Stimulated activated CD4-positive, alpha-beta T cell treated with anti-CD3 and anti-CD28 coated beads, Interleukin-15, amount 100 ng/mL, for 48 hours (primary cell): ENCODE measurements at places on chromosomes 4 and X.

DNA sequence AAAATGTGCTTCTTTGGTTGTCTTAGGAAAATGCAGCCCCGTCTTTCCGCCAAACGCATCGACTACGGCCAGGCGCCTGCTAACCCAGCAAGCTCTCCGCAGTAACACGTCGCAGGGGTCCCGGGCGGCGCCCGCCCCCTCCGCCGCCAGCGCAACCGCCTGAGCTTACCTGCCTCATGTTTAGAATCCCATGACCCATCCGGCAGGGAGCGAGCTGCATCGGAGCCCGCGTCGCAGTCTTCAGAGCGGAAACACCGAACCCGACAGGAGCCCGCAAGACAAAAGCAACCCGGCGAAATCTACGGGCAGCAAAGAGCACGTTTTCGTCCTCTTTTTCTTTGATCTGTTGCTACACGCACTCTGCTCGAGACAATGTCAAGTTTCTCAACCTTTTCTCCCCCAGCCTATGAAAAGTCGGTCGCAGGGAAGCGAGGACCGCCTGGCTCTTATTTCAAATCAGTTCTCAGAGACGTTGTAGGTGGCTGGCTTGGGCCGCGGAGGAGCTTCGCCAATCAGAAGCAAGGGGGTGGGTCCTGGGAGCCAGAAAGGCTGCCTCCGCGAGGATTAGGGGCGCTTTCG lies at the start of gene MID1:
Gene MID1 (minus strand): TSS at position 465 of the 579 bp plus-strand sequence. CDS start 53,038 bp downstream, outside the sequence.
- DNase-seq, result no peak

DNA sequence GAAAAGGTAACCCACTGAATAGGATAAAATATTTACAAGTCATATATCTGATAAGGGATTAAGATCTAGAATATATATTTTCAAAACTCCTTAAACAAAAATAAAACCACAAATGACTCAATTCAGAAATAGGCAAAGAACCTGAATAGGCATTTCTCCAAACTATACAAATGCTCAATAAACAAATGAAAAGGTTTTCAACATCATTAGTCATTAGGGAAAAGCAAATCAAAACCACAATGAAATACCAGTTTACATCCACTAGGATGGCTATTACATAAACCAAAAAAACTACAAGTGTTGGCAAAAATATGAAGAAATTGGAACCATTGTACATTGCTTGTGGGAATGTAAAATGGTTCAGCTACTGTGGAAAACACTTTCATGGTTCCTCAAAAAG lies 167.0 kb upstream of the GALNT7 start:
- DNase-seq, result no peak

DNA sequence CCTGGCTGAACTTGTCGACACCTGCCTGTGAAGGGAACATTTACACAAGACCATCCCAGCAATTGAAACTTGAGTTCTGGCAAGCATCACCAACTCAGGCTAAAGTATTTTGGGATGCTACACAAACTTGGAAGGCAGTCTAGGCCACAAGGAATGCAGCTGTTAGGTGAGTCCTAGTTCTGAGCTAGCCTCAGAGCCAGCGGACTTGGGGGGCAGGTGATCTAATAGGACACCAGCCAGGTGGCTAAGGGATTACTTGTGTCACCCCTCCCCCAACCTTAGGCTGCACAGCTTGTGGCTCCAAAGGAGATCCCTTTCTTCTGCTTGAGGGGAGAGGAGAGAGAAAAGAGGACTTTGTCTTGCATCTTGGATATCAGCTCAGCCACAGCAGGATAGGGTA lies 62.3 kb upstream of the DKK2 start:
- no peak for DNase-seq

- DNase-seq, result no peak
These were observed 9.7 kb upstream of the EOLA2 start for GRCh38 chrX:149948016-149948415.

- DNase-seq, result no peak
These were observed 41.5 kb downstream of the SMAD1 start for GRCh38 chr4:145523117-145523516.

GRCh38 chr4:143383005-143383574 lies 46.4 kb downstream of the GAB1 start:
- DNase-seq, result no peak

DNA sequence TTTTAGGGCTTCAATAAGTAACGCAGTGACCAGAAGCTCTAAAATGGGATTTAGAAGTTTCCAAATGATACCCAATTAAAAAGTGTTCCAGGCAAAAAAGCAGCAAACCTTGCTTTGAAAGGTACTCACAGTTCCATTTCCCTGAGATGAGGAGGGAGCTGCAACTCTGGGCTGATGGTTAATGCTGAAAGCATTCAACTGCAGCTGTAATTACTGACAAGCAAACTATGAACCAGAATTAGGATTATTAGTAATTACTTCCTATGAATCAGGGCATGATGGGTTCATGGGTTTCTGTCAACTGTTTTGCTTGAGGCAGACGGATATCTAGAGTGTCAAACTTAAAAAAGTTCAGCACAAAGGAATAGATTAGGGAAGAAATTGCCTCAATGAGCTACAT lies 357.4 kb downstream of the STIM2 start:
- no peak for DNase-seq

GRCh38 chr4:121209171-121209570 lies 45.0 kb upstream of the TNIP3 start:
- no peak for DNase-seq

- no peak for DNase-seq
These were observed 44.5 kb downstream of the SLC9A6 start for GRCh38 chrX:136029766-136030165.

GRCh38 chr4:54495641-54496040 lies 162.1 kb upstream of the KIT start:
- no peak for DNase-seq

- DNase-seq, result no peak
These were observed 43.5 kb downstream of the CLCN3 start for GRCh38 chr4:169663831-169664230.

GRCh38 chr4:36241771-36242170 lies 2.5 kb downstream of the ARAP2 start:
- DNase-seq, result no peak

GRCh38 chr4:13089659-13089998 lies 394.5 kb downstream of the RAB28 start:
- DNase-seq, result no peak

- DNase-seq, result no peak
These were observed 23.4 kb downstream of the FBXW7 start for GRCh38 chr4:152512483-152512882.

- no peak for DNase-seq
These were observed 20.3 kb downstream of the SMS start for GRCh38 chrX:21960569-21961541.

DNA sequence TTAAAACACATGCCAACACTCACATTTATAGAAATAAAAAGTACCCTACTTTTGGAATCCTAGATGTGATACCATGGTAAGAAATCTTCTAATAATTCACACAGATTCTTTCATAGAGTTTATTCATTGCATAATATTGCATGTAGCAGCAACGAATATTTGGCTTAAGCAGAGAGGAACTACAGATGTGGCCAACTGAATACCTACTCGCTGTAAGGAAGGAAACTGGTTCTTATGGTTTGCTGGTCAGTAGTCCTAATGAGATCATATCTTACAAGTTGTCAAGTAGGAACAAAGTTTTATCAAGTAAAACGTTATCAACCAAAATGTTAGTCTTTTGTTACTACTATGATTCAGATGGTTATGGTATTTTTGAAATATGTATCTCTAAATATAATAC lies 996.1 kb downstream of the PDHA2 start:
- DNase-seq, result no peak

DNA sequence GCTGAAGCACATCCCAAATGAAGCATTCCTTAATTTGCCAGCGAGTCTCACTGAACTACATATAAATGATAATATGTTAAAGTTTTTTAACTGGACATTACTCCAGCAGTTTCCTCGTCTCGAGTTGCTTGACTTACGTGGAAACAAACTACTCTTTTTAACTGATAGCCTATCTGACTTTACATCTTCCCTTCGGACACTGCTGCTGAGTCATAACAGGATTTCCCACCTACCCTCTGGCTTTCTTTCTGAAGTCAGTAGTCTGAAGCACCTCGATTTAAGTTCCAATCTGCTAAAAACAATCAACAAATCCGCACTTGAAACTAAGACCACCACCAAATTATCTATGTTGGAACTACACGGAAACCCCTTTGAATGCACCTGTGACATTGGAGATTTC lies 14.6 kb downstream of the TLR8 start:
- no peak for DNase-seq

DNA sequence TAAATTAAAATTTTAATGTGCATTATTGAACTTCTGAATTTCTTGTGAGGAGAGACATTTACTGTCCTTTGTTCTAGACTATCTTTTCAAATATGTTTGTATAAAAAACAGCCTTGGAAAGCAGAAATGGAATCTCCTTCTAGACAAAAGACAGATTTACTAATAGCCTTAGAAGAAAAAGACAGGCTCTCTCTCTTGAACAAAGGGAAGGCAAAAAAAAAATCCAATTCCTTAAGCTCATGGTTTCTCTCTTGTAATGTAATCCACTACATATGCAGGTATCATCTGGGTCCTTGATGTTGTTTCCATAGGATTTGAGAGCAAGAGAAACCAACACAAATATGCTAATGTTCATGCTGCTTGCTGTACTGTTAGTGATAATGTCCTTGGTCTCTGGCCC lies 106.0 kb downstream of the TBCK start:
- DNase-seq, result no peak

- no peak for DNase-seq
These were observed 252.7 kb upstream of the JADE1 start for GRCh38 chr4:128556756-128557155.

- no peak for DNase-seq
These were observed 124.0 kb downstream of the TENM3 start for GRCh38 chr4:182367153-182367552.

GRCh38 chr4:154467886-154468285 lies 23.7 kb downstream of the DCHS2 start:
- no peak for DNase-seq

- no peak for DNase-seq
These were observed 56.2 kb upstream of the RAPGEF2 start for GRCh38 chr4:159046683-159047082.

DNA sequence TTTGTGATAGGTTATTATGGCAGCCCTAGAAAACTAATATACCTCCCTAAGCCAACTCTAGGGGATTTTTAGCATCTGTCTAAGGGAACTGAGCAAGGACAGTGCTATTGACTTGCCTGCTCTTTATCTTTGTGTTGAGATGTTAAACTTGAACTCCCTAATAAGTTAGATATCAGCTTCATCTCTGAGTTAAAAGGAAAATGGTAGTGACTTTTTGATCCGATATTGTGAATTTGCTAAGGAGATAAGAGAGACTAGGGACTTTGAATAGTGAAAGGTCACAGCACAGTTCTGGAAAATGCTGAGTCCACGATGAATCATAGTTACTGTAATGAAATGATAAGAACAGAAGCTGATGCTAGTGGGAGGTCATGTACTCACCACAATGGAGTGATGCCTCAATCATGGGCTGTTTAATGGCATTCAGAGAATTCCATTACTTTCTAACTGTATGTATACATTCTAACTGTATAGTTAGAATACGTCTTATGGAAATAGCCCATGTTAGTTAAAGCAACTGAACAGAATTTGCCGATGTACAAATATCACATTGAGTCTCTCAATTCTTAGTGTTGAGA lies 147.2 kb downstream of the GLRA3 start:
- DNase-seq, result no peak

- DNase-seq, result no peak
These were observed 508.0 kb upstream of the CXorf51A start for GRCh38 chrX:147322496-147322895.

DNA sequence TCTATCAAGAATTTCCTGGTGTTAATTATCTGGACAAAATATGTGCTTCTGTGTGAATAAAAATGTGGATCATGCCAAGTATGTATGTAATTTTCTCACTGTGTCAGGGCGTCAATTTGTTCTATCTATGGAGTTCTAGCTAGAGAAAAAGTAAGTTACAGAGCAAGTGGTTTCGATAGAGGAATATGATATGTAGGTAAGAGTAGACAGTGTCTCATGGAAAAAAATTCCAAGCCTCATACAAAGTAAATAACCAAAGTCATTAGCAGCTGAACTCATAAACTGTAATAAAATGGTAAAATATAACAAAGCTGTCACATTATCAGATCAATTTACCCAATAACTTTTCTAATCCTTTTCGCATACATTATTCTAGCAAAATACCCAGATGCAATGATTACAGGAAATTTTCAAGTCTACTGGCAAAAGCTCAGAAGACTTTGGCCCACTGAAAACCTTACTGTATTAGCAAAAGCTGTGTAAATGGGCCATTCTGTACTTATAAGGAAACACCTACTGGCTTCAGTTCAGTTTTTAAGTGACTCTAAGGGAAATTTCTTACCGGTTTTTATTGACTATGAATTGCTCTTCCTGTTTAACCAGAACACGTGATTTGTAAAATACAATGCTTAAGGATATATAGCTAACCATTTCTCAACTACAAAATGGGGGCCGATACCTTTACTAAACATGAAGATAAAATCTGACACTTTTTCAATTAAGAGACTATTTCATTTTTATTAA lies 121.0 kb upstream of the ARSJ start:
- no peak for DNase-seq

GRCh38 chrX:48695534-48695896 lies 1.0 kb upstream of the SUV39H1 start:
- no peak for DNase-seq

GRCh38 chr4:175651756-175652310 lies 160.2 kb downstream of the GPM6A start:
- DNase-seq, result no peak
